Subcutaneous adipose tissue (tissue), 4 donors: ENCODE measurements at places on chromosomes 1 and 21. TPM values are rescaled to one million over a fixed set of nuclear protein-coding genes. Genes with fewer than 3 reads are reported as not detected.

Gene CD247
- 1.3 TPM for total RNA-seq

Gene TNFRSF18
- 0.44 TPM for total RNA-seq

Gene SERPINC1
- not detected for total RNA-seq

Gene AGO3
- 29.7 TPM for total RNA-seq

Gene RBP7
- 128 TPM for total RNA-seq

Gene KCNJ15
- total RNA-seq, result 6.6 TPM

Gene CRYBG2
- total RNA-seq, result not detected

Gene MAEL
- total RNA-seq, result 0.33 TPM

Gene CTSK
- 187 TPM for total RNA-seq

Gene PM20D1
- not detected for total RNA-seq

Gene SH2D2A
- 0.66 TPM for total RNA-seq

Gene CSRP1
- total RNA-seq, result 82.0 TPM
